ENCODE measurements at places on chromosomes 7 and 10. TPM values are rescaled to one million over a fixed set of nuclear protein-coding genes. Genes with fewer than 3 reads are reported as not detected.

Gene CLEC2L
- 0.15 TPM for polyA plus RNA-seq

Gene AHR
- polyA plus RNA-seq = 9.7 TPM

Gene MMD2
- polyA plus RNA-seq = not detected

Gene MAGI2
- 7.1 TPM for polyA plus RNA-seq

Gene MSMB
- polyA plus RNA-seq = not detected

Gene EBLN1
- polyA plus RNA-seq = not detected

Gene ADGRA1
- not detected for polyA plus RNA-seq

Gene DPP6
- 0.22 TPM for polyA plus RNA-seq

Gene AOAH
- 14.0 TPM for polyA plus RNA-seq

Gene NCF1
- polyA plus RNA-seq = 3.6 TPM

Gene VPS41
- polyA plus RNA-seq = 17.3 TPM

Gene SPDYE9
- 0.11 TPM for polyA plus RNA-seq

Gene ZNF239
- polyA plus RNA-seq = 6.7 TPM

Gene TAS2R41
- polyA plus RNA-seq = not detected

Gene P4HA1
- 20.5 TPM for polyA plus RNA-seq

Gene ADAMTS14
- polyA plus RNA-seq = 0.75 TPM

Gene OR6V1
- polyA plus RNA-seq = not detected

Gene KLF14
- polyA plus RNA-seq = not detected

Gene ACSL5
- 29.4 TPM for polyA plus RNA-seq

Gene CCL24
- polyA plus RNA-seq = 0.48 TPM

Gene AMPH
- polyA plus RNA-seq = 0.63 TPM

Gene DIP2C
- polyA plus RNA-seq = 12.7 TPM

Gene GPR146
- polyA plus RNA-seq = 7.9 TPM

Gene MYL7
- 0.35 TPM for polyA plus RNA-seq

Gene CLDN4
- 0.27 TPM for polyA plus RNA-seq

Gene PILRA
- 4.8 TPM for polyA plus RNA-seq

Gene LRRN3
- 3.4 TPM for polyA plus RNA-seq

Gene UPK3B
- 0.78 TPM for polyA plus RNA-seq

Gene HOXA2
- 1.8 TPM for polyA plus RNA-seq

Gene ACSM6
- polyA plus RNA-seq = not detected

Gene IFIT1B
- polyA plus RNA-seq = not detected

Gene KAZALD1
- polyA plus RNA-seq = 1.9 TPM

Gene LRMDA
- 20.6 TPM for polyA plus RNA-seq

Gene WNT16
- polyA plus RNA-seq = not detected

Gene ZNF248
- polyA plus RNA-seq = 18.3 TPM

Gene CLEC5A
- polyA plus RNA-seq = 0.31 TPM

Gene CPA1
- 0.31 TPM for polyA plus RNA-seq

Gene ZNF32
- 73.1 TPM for polyA plus RNA-seq

Gene VIPR2
- polyA plus RNA-seq = 4.9 TPM

Gene KRIT1
- polyA plus RNA-seq = 32.1 TPM

Gene GDI2
- polyA plus RNA-seq = 269 TPM

Gene TRIM73
- 2.8 TPM for polyA plus RNA-seq

Gene OR2A7
- polyA plus RNA-seq = 0.92 TPM

Gene SEC31B
- polyA plus RNA-seq = 8.1 TPM

Gene UCN3
- polyA plus RNA-seq = not detected

Gene SNCG
- polyA plus RNA-seq = 13.7 TPM

Gene DYDC2
- 0.24 TPM for polyA plus RNA-seq

Gene LRRC18
- polyA plus RNA-seq = 0.16 TPM

Gene SPDYE11
- 0.11 TPM for polyA plus RNA-seq

Gene HKDC1
- 0.01 TPM for polyA plus RNA-seq

Gene FAM25G
- not detected for polyA plus RNA-seq

Gene INTS1
- polyA plus RNA-seq = 48.7 TPM
